Hematopoietic multipotent progenitor cell treated with erythropoietin and hydrocortisone succinate and interleukin-3 and kit ligand, for 8 days (in vitro differentiated cells): ENCODE measurements at places on chromosomes 11 and 22.
A peak's percentile ranks its signal among the peaks of the same experiment; 100 is the strongest.

DNA sequence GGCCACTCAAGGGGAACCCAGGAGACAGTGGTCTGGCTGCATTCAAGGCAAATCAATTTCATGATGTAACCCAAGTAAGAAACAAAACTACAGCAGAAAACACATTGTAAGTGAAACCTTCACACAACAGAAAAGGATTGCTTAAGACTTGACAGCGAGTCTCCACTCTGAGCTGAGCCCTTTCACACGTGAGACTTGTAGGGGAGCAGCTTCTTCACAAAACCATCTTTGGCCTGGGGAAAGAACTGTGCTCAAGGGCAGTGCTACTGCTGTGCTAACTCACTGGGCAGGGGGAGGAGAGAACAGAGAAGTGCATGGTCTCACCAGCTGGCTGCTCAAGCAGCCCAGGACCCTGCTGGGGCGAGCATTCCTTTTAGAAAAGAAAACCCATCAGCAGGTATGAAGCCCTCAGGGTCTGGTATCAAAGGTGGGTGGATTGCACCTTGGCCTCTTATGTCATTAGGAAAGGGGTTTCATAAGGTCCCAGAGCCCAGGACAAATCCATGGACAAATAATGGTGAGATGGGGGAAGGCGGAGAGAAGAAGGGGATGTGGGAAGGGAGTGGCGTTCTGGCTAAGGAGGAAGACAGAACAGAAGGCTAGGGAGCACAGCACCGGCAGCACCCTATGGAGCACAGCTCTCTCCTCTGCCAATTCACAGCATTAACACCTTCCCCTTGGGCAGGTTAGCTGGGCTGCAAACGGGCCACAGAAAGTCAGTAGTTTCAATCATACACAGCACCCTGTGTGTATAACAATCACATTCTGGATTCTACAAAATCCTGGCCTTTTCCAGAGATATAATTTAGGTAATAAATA, 20.6 kb upstream of the RAPSN start:
- no peak for DNase-seq

- no peak for DNase-seq
Observed at GRCh38 chr22:46902998-46903916, 140.8 kb downstream of the TBC1D22A start.

GRCh38 chr11:8661001-8661795, 21.3 kb downstream of the TRIM66 start:
- no peak for DNase-seq

DNA sequence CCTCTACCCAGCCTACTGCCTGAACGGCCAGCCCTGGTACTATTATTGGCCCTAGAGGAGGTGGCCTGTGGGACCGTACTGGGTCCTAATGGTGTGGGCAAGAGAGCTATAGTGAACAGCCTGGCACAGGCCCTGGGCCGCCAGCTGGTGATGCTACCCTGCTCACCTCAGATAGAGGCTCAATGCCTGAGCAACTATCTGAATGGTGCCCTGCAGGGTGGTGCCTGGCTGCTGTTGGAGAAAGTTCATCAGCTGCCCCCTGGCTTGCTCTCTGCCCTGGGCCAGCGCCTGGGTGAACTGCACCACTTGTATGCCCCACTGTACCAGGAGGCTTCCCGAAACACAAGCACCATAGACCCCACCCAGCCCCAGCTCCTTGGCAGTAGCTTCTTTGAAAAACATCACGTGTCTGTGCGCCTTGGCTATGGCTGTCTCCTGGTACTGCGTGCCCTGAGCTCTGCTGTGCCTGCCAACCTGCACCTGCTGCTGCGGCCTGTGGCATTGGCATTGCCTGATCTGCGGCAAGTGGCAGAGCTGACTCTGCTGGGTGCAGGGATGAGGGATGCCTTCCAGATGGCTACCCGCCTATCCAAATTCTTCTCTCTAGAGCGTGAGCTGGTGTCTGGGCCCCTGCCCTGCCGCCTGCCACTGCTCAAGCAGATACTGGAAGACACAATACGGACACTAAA, 49.0 kb downstream of the DNHD1 start:
- no peak for DNase-seq

- DNase-seq = no peak
Observed at GRCh38 chr22:49100773-49101172, 726.9 kb downstream of the BRD1 start.

DNA sequence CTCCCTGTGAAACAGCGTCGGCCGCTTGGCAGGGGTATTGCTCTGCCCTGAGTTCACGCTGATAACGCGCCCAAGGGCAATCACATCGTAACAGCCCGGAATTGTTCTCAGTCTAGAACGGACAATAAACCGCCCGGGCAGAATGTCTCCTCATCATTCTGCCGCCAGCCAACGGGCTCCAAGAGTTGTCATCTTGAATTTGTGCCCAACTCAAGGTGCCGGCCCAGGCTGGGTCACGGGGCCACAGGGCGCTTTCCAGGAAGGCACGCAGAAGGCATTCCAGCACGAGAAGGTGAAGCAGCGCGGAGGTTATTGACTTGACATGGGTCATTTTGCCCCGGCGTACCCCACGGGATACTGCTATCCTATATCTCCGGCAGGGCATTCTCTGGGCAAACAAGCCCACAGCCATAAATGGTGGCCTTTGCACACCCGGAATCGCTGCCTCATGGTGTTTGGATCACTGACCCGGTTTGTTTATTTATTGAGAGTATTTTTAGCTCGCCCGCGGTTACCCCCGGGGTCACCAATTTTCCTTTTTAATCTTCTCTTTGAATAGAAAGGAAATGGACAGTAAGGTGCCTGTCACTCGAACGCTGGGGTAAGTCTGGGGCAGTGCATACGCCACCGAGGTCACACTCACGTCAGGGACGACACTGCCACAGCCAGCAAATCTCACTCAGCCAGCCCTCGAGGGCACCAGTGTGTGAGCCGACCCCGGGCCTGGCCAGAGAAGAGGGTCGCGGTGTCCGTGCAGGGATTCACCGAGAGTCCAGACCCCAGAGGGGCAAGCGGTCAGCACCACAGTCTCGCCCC, 72.4 kb upstream of the FGF3 start:
- peak; percentile 14 for DNase-seq

DNA sequence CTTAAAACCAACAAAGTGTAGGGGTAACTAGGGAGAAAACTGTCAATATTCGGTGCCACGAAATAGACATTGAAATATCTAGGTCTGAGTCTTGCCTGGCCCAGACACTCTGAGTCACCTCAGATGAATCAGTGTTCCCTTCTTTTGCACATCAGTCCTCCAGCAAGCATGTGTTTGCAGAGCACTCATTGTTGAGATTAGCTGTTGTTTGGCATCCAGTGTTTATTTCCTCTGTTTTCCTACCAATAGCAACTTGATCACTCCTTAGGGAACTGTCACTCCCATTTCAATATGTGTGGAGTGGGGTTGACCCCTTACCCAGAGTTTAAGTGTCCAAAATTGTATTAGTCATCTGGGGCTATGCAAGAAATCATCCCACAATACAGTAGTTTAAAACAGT, 4.7 kb upstream of the ASCC2 start:
- DNase-seq = no peak

DNA sequence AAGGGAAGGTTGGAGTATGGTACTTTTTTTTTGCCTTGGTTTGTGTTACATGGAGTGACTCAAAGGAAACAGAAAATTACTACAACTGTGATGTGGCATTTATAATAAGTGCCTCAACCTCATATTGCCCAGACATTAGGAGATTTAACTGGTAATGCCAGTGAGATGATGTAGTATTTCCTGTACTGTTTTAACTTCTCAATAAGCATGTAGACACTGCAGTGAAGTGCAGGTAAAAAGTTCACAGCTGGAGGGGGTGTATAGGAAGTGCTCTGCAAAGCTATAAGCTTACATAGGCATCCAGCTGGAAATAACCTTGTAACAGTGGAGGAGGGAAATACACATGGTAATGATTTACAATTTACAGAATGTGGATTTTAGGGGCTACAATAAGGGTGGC, 138.2 kb upstream of the MTMR2 start:
- DNase-seq = no peak

DNA sequence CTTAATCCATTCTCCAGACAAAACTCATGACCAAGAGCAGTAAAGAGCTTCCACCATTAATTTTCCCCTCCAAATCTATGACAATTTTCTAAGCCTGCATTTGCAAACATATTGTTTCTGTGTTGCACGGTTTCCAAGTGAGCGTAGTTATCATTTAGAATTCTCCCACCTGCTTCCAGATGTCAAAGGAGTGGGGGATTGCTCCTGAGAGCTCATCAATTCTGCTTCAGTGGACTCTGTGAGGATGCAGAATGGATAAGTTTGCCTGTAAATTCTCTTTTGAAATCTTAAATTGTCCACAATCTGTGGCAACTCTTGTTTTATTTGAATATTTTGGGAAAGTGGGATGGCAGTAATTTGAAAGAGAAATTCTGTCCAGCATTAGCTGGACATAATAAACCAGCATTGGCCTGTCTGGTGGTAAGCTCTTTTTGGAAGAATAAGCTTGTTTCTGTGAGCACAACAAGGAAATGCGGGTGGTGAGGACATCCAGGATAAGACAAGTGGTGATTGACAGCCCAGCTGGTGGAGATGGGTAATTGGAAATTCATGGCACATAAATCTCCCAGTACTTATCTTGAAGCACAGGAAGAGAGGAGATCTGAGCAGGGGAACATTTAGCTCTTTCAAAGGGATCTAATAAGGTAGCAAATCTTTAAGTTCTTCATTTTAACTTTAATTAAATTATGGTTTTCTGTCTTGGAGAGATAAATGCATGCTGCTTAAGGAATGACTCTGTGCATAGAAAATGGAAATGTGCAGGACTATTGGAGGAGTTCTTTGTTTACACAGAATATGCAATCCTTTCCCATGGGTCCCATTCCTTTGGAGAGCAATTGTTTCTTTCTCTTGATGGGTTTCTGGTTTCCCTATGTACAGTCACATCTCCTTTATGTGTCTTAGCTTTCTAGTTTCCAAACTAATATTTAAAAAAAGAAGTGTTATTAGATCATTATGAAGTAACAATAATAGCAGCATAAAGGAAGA, 73.2 kb downstream of the FAT3 start:
- DNase-seq = no peak

GRCh38 chr22:22422629-22423112, 85.9 kb downstream of the ZNF280B start:
- peak; percentile 70 for DNase-seq

DNA sequence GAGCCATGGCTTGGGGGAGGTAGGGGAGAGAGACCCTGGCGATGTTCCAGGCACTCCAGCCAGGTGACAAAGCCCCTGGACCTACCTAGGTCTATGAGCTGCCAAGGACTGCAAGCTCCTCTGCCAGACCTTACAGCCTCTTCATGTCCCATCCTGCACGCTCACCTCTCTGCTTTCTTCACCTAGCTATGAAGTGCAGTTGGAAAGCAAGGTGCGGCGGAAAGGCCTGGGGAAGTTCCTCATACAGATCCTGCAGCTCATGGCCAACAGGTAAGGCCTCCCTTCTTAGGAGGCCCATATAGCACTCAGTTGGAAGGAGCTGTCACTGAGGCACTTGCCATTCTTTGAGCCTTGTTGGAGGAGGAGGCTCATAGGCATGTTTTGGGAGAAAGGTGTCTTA, 13.8 kb downstream of the NAA40 start:
- DNase-seq = no peak

GRCh38 chr11:66002648-66003225, 434 bp downstream of the BANF1 start:
- DNase-seq = peak; percentile 53

GRCh38 chr11:117986981-117987574, 884 bp downstream of the IL10RA start:
- DNase-seq = no peak

GRCh38 chr11:33290319-33290718, 33.1 kb downstream of the HIPK3 start:
- no peak for DNase-seq

GRCh38 chr22:32040324-32040904, 2.6 kb upstream of the SLC5A1 start:
- no peak for DNase-seq

DNA sequence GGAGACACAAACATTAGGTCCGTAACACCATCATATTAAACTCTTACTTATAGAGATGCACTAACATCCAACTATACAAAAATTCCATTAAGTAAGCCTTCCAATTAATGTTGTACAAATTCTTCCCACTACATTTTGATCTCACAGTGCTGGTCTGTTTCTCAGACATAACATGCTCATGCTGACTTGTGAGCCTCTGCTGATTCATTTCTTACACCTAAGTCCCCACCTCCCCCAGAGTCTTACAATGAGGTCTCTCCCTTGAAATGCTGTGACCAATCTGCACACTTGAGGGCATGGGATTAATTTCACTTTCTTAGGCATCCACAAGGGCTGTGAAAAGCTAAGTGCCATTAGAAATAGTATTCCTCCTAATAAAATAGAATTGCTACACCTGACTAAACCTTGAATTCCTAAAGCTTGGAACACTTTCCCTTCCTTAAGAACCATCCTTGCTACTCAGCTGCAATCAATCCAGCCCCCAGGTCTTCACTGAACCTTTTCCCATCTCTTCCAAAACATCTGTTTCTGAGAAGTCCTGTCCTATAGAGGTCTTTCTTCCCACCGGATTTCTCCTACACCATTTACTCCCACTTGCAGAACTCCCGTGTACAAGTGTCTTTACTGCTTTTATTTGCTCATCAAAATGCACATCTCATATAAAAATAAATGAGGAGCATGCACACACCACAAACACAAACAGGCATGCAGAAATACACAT, 2.0 kb downstream of the HBG1 start:
- DNase-seq = peak; percentile 69

GRCh38 chr22:50102946-50103345, 13.1 kb downstream of the MOV10L1 start:
- peak; percentile 39 for DNase-seq

- no peak for DNase-seq
Observed at GRCh38 chr22:49502126-49502826, 325.4 kb downstream of the BRD1 start.

GRCh38 chr11:36273110-36273509, 16.1 kb downstream of the COMMD9 start:
- DNase-seq = no peak

- no peak for DNase-seq
Observed at GRCh38 chr22:41036924-41037323, 55.5 kb upstream of the EP300 start.

DNA sequence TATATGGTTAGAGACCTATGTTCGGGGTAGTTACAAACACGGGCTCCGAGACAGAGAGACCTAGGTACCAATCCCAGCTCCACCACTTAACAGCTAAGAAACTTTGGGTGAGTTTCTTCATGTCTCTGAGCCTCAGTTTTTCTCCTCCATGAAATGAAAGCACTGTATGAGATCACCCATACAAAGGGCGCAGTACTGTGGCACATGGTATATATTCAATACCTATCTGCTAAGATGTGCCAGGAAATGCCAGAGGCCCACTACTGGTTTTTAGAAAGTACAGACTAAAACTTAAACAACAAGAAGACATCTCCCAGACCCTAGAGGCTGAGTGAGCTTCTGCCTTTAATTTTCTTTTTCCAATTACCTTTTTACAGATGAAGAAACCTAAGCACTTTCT, 69.5 kb downstream of the SLC1A2 start:
- no peak for DNase-seq

DNA sequence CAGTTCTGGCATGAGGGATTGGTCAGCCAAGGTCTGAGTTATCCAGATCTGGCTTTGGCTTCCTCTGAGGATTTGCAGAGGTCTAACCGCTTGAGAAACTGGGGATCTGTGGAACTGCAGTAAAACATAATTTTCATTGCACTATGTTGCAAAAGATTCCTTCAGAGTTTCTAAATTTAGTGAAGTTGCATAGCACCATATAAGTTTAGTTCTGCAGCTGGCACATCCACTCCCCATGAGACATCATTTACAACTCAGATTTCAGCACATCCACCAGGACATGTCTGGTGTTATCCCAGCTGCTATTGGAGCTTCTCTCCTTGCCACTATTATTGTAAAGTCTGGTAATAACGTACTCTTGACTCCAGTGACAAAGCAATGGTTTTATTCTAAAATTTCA, 181.5 kb downstream of the CWF19L2 start:
- DNase-seq = no peak
